ENCODE measurements at places on chromosomes 3 and 15. TPM values are rescaled to one million over a fixed set of nuclear protein-coding genes. Genes with fewer than 3 reads are reported as not detected.

DNA sequence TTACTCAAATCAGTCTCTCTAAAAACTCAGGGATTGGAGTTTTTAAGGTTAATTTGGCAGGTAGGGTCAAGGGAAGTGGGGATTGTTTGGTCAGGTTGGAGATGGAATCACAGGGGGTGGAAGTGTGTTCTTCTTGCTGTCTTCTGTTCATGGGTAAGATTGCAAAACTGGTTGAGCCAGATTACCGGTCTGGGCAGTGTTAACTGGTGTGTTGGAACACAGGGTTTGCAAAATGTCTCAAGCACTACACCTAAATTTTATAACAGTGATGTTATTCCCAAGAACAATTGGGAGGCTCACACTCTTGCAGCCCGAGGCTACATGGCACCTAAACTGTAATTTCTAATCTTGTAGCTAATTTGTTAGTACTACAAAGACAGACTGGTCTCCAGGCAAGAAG lies 425.4 kb downstream of the PLOD2 start:
- DNase-seq = no peak

- no peak for DNase-seq
Measured at GRCh38 chr3:56005196-56005805, 463.0 kb downstream of the ERC2 start.

DNA sequence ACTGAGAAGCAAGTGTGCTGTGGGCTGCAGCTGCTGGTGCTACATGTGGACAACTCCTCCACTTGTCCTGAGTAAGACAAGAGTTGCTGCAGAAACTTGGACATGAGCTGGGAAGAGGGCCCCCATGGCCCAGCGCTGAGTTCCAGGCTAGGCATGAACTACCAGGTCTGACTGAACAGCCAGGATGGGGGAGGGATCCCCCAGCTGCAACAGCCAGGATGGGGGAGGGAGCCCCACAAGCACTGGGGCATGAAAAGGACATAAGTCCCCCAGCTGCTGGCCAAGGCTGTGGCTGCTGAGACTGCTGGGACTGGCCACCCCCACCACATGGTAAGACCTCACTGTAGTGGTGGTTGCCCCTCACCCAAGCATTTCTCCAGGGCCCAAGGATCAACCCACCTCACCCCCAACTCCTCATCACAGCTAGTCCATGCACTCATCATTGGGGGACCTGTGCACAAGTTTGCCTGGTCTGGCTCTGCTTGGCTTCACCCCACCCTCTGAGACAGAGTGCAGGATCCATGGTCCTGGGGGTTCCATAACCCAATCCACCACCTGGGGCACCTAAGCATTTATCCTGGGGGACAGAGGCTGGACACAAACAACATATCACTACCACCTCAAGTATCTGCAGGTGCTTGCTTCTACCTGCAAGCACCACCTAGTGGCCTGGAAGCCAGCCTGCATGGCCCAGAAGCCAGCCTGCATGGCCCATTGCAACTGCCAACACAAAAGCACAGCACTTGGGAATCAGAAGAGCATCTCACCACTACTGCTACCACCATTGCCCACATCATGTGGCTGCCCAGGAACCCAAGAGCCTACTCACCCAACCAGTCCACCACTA lies 84.5 kb upstream of the STT3B start:
- peak; percentile 38 for DNase-seq

Gene ARL14
- total RNA-seq = not detected

- DNase-seq = no peak
Measured at GRCh38 chr15:65724464-65725215, 67.5 kb downstream of the DENND4A start.

- DNase-seq = no peak
Measured at GRCh38 chr3:308597-309321, 112.2 kb downstream of the CHL1 start.

DNA sequence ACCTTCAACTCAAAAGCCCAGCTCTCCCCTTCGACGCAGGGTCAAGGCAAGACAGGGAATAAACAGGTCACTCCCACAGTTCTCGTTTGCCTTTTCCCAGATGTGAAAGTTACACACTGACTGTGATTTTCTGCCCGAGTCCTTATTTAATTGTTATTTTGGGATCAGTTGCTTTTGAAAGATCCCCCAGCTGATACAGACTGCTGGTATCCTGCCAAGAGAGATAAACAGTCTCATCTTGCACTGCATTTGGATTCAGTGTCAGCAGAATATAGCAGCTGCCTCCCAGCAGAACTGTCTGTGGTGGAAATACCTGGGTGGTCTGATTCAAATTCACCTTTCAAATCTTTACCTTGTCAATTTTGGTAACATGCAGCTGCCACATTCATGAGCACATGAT lies 56.0 kb upstream of the FAM3D start:
- no peak for DNase-seq

Gene SLC15A2
- 1.7 TPM for total RNA-seq

Gene BCHE
- not detected for total RNA-seq

DNA sequence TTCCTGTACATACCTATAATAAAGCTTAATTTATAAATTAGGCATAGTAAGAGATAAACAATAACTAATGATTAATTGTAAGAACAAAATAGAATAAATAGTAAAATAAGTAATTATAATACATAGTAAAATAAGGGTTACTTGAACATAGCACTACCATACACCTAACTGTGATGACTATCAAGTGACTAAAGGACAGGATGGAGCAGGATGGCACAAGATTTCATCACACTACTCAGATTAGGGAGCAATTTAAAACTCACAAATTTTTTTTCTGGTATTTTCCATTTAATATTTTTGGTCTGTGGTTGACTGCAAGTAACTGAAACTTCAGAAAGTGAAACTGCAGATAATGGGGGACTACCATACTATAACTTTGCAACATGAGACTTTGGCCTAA lies 14.8 kb downstream of the RFX7 start:
- no peak for DNase-seq

Gene ZMYND10
- total RNA-seq = 1.5 TPM

DNA sequence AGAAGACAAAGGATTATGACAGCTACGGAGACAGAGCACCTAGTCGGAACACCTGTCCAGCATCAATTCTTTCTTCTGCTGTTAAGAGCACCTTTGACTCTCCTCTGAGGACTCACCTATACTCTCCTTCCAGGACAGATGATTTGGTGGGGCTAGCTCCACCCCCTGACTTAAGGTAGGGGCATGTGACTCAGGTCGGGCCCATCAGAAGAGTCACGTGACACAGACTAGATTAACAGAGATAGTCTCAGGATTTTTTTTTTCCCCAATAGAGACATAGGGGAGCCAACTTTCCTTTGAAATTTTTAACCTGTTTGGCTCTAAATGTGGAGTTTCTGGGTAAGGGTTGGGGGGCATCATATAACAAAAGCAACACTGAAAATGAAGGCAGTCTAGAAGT lies 11.4 kb upstream of the WNT5A start:
- no peak for DNase-seq

Gene IL5RA
- total RNA-seq = not detected

Gene ACKR2
- total RNA-seq = 1.4 TPM

DNA sequence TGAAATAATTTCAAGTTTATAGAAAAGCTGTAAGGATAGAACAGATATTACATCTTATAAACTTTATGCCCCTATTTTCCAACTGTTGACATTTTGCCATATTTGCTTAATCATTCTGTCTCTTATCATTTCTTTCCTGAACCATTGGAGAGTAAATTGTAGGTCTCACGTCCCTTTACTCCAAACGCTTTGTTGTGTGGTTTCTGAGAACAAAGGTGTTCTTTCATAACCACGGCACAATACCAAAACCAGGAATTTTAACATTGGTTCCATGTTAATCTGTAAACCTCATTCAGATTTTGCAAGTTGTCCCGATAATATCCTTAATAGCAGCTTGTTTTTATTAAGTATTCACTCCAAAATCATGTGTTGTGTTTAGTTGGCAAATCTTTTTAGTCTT lies 134.8 kb downstream of the AKAP13 start:
- DNase-seq = no peak

GRCh38 chr3:128283421-128283820 lies 130.1 kb downstream of the EEFSEC start:
- no peak for DNase-seq

- DNase-seq = no peak
Measured at GRCh38 chr3:172339892-172340291, 108.4 kb downstream of the GHSR start.

DNA sequence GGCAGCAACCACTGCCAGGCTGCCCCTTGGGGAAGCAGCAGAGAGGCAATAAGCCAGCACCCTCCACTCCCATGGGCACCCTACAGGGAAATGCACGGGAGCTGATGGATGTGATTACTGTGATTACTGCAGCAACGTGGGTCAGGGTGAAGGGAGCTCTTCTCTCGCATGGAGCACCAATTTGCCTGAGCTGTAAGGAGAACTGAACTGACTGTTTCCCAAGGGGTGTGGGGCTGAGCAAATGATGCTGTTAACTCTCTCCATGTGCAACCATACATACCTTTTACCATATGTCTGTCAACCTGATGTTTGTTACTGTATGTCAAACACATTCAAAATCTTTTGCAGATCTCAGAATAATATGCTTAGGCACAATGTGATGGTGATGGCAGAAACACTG lies 680.6 kb downstream of the SQOR start:
- no peak for DNase-seq

- DNase-seq = peak; percentile 12
Measured at GRCh38 chr15:56492791-56493555, 28.0 kb upstream of the MNS1 start.

Gene KLHL40
- total RNA-seq = not detected

Gene CCR4
- 17.4 TPM for total RNA-seq

DNA sequence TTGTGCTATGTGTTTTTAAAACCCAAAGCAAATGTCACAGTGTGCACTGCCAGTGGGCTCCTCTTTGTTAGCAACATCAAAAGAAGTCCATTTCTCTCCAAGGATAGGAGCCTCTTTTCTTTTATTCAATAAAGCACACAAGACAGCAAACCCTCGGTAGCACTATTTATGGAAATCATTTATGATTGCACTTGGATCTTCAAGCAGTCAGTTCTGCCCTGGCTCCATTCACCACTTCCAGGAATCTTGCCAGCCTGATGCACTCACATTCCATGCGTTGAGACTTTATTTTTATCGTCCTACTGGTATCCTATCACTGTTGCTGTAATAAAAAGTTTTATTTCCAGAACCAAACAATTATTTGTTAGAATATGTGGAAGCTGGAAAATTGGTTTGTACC lies 412.1 kb downstream of the TBL1XR1 start:
- DNase-seq = no peak

DNA sequence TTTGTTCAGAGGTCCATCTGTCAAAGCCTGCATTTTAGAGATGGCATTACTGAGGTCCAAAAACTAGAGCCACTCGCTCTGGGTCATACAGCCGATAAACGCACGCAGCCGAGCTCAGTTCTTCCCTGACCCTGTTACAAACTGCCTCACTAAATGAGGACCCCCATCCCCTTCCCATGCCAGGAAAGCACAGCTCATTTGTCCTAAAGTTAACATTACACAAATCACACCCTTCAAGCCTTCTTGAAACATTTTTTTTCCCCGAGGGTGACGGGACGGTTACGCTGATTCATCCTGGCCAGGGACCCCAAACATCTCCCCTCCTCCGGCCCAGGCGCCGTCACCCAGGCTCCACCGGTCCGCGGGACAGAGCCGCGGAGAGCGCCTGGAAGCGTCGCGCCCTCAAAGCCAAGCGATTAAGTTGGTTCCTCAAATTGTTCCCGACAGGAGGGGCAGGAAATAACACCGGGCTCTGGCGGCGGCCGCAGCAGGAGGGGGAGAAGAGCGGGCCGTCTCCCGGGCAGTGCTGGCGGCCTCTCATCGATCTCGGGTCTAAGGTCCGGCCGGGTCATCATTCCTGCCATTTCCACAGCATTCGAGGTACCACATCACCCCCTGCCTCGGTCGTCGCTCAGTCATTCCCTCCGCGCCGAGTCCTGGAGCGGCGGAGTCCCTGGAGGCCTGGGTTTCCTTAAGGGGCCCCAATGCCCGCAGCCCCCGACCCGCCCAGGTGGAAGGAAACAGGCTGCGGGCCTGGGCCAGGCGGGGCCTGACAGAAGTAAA lies 619 bp upstream of the CMTM8 start:
- DNase-seq = peak; percentile 3

Gene NUP210
- total RNA-seq = 142 TPM

- no peak for DNase-seq
Measured at GRCh38 chr3:172307141-172307560, 141.1 kb downstream of the GHSR start.

GRCh38 chr3:58585005-58585786 lies 8.0 kb upstream of the FAM107A start:
- peak; percentile 63 for DNase-seq

DNA sequence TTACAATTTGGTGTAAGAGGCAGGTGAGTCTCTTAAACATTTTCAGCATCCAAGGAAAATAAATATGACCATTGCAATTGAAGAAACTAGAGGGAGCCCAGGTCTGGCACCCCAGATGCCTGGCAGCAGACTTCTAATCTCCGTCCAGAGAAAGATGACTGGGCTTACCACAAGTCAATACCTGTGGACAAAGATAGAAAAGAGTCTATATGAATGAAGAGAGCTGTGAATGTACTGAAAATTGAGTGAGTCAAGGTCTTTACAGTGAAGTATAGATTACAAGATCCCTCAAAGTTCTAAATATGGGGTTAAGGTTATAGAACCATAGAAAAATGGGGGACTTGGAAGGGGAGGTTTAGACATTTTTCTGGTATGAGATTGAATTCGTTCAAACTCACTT lies 827.4 kb upstream of the NR2F2 start:
- DNase-seq = no peak

- DNase-seq = no peak
Measured at GRCh38 chr15:24752354-24752753, 76.8 kb downstream of the NPAP1 start.

DNA sequence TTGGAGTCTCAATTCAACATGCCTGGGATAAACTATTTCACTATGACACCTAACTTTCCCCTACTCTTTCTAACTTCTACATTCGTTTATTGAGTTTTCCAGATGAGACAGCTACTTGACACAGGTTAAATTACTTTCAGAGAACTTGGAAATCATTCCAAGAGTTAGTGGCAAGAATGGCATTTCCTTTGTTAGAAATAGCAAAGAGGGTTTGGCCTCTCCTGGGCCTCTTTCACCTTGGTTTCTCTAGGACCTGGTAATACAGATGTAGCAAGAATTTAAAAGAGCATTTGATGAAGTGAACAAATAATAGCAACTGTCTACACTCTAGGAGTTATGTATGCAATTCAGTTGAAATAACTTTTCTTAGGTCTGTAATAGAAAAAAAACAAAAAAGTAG lies 748.9 kb downstream of the MECOM start:
- no peak for DNase-seq

DNA sequence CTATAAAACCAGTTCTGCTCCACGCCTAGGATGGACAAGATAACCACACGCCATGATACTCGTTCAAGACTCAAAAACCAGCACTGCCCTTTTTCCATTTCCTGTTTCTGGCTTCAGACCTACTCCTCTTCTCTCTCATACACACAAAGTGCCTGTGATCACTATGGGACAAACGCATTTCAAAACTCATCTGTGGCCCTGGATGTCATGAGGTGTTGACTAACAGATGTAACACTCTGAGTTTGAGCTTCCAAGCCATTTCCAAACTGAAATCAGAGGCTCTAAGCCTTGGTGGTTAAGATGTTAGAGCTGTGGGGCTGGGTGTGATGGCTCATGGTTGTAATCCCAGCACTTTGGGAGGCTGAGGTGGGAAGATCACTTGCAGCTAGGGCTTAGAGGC lies 55.7 kb upstream of the LMOD3 start:
- no peak for DNase-seq
